ENCODE measurements at places on chromosomes 13 and 19. TPM values are rescaled to one million over a fixed set of nuclear protein-coding genes. Genes with fewer than 3 reads are reported as not detected.

Gene BAX
- total RNA-seq = 272 TPM

Gene PODNL1
- total RNA-seq = not detected

Gene CYP4F2
- 0.36 TPM for total RNA-seq

Gene GARIN5B
- not detected for total RNA-seq

Gene CD209
- total RNA-seq = not detected

Gene FAM216B
- not detected for total RNA-seq

Gene OR10H1
- total RNA-seq = not detected

Gene ZNF132
- 5.0 TPM for total RNA-seq

Gene FCER2
- 1.8 TPM for total RNA-seq

Gene TTYH1
- total RNA-seq = 0.21 TPM

Gene ZNF492
- total RNA-seq = 1.7 TPM

Gene IGFL1
- not detected for total RNA-seq

Gene DLL3
- total RNA-seq = 1.6 TPM

Data from activated CD8-positive, alpha-beta memory T cell treated with anti-CD3 and anti-CD28 coated beads for 36 hours (primary cell).